ENCODE measurements at places on chromosomes 3 and 15.

DNA sequence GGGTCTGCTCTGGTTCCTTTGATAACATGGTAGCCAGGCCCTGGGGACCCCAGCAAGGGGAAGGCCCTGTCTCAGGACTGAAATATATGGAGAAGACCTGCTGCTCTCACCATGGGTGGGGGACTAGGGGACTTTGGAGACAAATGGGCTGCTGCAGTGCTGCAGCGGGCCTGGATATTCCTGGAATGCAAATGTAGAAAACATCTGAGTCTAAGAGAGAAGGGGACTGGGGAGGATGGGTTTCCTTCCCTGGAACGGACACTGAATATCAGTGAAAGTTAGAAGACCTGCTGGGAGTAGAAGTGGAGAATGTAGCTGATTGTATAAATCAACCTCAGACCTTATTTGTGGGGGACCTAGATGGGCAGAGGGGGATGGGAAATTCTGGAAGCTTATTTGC lies 3.1 kb upstream of the HCN4 start:
- no peak for DNase-seq

- no peak for DNase-seq
Measured at GRCh38 chr15:98160236-98160635, 199.7 kb downstream of the ARRDC4 start.

- DNase-seq: no peak
Measured at GRCh38 chr15:90059208-90059985, 42.9 kb downstream of the IDH2 start.

DNA sequence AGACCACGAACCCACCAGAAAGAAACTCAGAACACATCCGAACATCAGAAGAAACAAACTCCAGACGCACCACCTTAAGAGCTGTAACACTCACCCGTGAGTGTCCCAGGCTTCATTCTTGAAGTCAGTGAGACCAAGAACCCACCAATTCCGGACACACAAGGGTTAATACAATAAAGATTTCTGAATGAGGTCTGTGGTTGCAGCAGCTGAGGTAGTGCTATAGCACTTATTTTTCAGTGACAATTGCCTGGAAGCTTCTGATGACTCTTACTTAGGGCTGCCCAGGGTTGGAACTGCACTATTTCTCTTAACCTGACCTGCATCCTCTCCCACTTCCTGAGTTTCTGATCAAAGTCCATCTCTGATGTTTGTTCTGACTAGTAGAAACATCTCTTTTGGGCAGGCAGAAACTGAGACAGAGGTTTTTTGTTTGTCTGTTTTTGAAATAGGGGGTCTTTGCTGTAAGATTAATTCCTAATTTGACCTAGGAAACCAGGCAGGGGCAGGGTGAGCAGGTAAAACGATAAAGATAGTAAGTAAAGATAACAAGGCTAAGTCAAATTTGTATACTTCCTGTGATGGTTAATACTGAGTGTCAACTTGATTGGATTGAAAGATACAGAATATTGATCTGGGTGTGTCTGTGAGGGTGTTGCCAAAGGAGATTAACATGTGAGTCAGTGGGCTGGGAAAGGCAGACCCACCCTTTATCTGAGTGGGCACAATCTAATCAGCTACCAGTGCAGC lies 169.1 kb downstream of the GAP43 start:
- DNase-seq: no peak

GRCh38 chr3:69540706-69541581 lies 155.1 kb upstream of the FRMD4B start:
- no peak for DNase-seq

DNA sequence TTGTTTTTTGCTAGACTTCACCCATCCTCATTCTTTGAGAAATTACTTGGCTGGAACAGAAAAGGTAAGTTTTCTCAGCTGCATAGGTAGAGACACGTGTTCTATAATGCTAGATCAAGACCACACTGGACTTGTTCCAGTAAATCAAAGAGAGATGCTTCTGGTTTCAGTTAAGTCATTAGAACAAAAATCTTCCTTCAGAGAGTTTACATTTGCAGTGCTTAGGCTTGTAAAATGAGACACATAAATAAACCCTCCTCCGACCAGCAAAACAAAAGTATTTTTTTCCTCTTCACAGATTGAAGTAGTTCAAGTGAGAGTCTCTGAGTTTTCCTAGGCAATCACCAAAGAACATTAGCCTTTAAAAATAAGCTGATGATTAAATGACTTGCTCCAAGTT lies 87.3 kb upstream of the PROK2 start:
- peak; percentile 56 for DNase-seq

DNA sequence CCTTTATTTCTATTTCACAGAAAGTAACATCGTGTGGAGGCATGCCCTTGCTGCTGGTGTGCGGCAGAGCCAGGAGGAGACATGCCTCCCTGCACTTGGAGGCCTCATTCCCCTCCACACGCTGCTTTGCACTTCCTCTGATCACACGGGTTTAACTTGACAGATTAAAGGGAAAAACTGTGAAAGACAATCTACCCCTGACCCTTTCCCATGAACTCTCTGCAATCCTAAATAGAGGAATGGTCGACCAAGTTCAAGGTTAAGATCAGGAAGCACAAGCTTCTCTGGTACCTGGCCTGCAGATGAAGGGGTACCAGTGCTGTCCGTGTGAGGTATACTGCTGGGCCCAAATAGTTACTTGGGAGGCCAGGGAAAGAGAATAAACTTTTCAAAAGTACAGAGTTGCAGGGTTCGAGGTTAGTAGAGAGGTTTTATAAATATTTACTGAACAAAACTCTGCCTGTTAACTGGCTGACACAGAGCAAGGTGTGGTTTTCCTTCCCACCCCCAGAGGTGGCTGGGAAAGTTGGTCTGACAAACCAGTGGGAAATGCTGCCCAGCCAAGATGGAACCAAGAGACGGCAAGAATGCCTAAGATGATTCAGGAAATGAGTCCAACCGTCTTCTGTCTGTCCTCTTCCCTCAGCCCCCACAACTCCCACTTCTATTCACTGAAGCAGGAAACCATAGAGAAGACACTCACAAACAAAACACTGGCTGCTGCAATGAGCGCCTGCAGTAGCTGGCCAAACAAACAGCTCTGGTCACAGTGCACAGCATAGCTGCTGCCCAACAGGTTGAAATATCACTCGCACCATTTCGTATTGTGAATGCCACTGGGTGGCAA lies 79.6 kb downstream of the IGF2BP2 start:
- peak; percentile 64 for DNase-seq

DNA sequence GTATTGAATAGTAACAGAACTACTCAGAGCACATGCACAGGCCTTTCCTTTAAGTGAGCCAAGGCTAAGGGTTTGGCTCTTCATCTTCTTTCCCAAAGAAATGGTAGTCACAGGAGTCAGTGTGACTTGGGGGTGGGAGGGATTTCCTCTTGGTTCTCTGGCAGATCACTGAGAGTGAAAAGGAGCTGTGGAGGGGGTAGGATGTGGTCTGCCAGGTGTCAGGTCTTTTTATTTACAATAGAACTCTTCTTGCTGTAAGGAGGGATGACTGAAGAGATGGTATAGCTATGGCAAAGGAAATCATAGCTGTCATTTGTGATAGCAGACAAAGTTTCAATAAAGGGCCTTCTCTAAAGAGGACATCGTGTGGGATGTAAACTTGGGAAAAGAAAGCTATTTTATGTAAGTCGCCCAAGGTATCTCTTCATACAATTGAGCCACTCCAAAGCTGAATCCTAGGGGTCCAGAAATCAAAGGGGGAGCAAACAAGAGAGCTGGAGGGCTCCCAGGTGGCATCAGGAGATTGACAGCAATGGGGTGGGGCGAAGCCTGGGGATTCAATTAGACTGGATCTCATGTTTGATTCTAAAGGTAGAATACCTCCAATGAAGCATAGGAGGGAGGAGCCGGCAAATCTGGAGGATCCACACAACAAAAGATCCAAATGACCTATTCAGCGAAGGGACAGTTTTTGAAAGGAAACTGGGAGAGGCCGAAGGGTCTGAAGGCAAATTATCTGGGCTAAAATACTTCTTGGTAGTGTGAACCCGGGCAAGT lies 20.0 kb upstream of the CHD2 start:
- no peak for DNase-seq

GRCh38 chr3:27666708-27667107 lies 55.4 kb downstream of the EOMES start:
- DNase-seq: peak; percentile 86
